ENCODE measurements at places on chromosomes 16 and 17.

GRCh38 chr16:57627184-57627871, 1.1 kb upstream of the ADGRG1 start:
- peak; percentile 79 for DNase-seq

DNA sequence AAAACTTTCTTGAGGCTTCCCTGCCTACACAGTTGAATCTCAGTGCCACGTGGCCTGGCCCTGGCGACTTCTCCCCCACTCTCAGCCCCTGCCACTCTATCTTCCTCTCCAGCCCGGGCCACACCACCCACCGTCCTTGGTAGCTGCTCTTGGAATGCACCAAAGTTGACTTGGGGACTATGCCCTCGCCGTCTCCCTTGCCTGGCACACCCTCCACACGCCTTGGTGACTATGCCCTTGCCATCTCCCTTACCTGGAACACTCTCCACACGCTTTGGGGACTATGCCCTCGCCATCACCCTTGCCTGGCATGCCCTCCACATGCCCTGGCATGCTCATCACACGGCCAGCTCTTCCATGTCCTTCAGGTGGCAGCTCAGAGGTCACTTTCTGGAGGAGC, 15.5 kb upstream of the TVP23A start:
- DNase-seq: no peak

GRCh38 chr16:65271996-65272395, 150.1 kb upstream of the CDH11 start:
- DNase-seq: no peak

GRCh38 chr16:50263940-50264929, 2.1 kb upstream of the ADCY7 start:
- DNase-seq: no peak

DNA sequence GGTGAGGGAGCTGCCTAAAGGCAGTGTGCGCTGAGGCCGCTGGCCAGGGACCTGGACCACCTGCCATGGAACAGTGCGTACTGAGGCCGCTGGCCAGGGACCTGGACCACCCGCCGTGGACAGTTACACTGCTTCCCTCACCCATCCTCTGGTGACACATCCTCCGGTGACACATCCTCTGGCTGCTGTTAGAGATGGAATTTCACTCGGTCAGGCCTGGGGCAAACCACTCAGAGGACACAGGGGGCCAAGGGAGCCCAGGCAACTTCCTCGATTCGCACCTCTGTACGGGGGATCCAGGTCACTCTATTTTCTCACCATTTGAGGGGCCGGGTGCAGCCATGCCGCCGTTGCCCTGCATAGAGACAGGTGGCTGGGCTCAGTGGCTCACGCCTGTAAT, 32.4 kb upstream of the RPTOR start:
- DNase-seq: peak; percentile 97

GRCh38 chr16:62712566-62712965, 676.3 kb upstream of the CDH8 start:
- DNase-seq: no peak
